ENCODE measurements at places on chromosomes 11 and 22.

DNA sequence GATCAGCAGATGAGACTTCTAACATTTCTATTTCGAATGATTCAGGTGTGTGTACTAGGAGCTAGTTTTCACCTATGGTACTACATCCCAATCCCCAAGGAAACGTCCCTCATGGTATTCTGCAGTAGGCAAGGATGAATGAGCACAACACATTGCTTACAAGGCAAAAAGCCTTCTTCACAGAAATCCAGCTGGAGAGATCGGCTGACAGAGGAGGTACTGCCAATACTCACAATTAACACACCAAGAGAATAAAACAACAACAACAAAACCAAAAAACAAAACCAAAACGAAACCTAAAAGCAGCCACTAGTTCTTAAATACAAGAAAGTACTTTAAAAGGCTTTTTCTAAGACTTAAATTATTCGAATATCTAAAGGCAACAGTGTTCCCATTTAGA, 101.4 kb downstream of the PICALM start:
- no peak for DNase-seq

DNA sequence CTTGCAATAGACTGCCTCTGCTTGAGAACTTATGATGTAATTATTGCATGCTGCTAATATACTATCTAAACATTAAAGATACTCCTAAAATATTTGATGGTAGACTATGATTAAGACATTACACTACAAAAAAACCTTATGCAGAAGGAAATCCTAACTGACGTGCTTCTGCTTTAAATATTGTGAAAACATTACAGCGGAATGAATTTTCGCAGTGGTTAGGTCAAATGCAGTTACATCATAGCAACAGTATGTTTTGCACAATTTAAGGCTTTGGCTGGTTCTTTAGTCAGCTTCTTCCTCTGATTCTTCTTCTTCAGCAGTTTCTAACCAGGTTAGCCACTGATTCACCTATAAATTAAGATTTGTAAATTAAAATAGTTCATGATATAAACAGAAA, 11.2 kb downstream of the EIF4G2 start:
- DNase-seq, result no peak

DNA sequence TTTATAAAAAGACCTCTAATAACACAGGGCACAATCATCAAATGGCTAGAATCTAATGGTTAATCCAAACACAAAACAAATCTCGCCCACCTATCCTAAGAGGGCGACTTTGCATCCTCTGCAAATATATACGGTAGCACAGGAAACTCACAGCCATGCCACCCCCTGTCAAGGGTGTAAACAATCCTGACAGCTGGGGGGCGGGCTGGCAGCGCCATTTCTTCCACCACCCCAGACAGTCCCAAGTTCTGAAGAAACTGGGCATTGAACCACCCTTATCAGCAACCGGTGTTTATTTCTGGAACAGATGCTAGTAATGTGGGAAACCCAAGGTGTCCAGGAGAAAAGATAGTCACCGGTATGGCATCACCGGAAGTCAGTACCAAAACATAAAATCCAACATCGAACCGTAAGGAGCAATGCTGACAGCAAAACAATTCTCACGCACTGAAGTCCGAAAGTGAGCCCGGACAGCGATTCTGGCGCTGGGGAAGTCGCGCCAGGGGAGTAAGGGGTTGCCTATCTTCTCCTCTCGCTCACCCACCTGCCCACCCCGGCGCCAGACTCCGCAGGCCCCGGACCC, 825 bp downstream of the FBXO3 start:
- no peak for DNase-seq

DNA sequence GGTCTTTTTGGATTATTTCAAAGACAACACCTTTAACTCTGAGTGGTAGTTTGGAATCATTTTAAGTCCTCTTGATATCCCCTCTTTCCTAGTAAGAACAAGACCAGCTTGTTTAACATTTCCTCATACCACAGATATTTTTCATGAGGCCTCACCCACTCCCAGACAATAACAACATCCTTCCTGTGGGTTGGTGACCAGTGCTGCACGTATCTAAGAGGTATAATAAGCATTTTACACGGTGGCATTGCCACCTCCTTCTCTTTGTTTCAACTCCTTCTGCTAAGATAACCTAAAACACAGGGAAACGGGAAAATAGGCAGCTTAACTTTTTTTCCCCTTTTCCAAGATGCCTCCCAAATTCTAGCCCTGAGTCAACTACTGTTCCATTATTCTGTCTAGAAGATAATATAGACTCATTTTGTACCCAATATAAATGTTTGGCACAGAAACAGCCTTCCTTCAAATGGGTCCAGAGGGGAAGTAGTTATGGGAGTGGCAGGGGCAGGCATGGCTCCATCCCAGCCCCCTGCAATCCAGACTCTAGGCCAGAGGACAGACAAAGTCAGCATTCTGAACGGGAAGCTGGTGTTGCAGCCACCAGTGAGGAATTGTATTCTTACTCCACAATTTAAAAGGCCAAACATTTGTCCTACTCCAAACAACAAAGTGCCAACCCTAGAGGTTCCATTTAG, 28.5 kb downstream of the MAML2 start:
- DNase-seq, result no peak

- no peak for DNase-seq
Observed at GRCh38 chr22:16974298-16975084, 33.5 kb downstream of the GAB4 start.

GRCh38 chr11:131666006-131666405, 295.6 kb downstream of the NTM start:
- DNase-seq, result no peak

DNA sequence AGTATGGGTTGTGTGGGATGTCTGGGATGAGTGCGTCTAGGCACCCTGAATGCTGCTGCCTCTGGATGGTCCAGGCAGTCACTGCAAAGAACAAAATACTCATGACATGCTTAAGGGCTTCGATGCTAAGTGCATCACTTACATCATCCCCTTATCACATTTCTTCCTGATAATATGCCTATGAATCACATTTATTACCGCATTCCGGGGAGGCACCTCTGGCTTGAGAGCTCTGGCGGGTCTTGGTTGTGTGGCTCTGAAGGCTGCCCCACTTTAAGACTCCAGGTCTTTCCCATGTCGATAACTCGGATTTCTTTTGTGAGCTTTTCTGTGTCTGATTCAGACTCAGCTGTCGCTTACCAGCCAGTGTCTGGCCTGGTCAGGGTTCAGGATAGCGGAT, 1126.4 kb downstream of the TBC1D22A start:
- DNase-seq, result no peak

DNA sequence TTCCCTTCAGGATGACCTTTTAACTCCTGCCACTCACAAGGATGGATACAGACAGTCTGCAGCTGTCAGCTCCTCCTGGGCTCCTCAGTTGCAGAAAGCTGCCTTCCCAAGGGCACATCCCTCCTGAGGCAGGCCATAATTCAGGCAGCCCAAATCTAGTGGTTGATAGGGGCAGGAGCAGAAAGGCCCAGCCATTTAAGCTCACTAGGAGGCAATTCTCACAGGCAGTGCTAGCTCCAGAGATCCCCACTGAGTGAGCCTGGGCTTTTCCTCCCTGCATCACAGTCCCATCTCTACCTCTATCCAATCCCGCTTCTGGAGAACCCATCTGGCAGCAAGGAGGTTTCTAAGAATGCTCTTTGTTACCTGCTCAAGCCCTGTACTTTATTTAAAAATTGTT, 200.6 kb downstream of the ARHGAP42 start:
- DNase-seq, result no peak

GRCh38 chr11:35305670-35306382, 113.5 kb downstream of the SLC1A2 start:
- no peak for DNase-seq
